Fibroblast of gingiva (primary cell): ENCODE measurements at places on chromosomes 16 and 17.

GRCh38 chr16:65763640-65764305 is 602.7 kb upstream of the CDH5 start:
- DNase-seq, result no peak

- DNase-seq, result peak; percentile 54
These were observed 3.6 kb downstream of the USP31 start for GRCh38 chr16:23145608-23146007.

DNA sequence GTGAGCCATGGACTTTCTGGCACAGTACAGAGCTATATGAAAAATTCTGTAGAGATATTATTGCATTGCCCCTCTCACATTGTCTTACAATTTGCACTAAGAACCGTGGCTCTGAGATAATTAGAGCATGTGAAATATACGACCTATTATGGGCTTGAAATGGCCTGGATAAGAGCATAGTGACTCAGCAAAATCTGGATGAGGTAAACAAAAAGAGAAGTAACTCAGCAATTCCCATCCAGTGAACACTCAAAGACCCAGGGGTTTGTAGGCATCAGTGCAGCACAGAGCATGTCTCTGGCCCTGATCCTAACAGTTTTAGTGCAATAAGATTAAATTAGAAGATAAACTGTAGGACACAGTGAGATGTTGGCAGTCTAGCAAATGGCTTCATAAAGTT is 317.2 kb upstream of the MYOCD start:
- DNase-seq, result no peak

DNA sequence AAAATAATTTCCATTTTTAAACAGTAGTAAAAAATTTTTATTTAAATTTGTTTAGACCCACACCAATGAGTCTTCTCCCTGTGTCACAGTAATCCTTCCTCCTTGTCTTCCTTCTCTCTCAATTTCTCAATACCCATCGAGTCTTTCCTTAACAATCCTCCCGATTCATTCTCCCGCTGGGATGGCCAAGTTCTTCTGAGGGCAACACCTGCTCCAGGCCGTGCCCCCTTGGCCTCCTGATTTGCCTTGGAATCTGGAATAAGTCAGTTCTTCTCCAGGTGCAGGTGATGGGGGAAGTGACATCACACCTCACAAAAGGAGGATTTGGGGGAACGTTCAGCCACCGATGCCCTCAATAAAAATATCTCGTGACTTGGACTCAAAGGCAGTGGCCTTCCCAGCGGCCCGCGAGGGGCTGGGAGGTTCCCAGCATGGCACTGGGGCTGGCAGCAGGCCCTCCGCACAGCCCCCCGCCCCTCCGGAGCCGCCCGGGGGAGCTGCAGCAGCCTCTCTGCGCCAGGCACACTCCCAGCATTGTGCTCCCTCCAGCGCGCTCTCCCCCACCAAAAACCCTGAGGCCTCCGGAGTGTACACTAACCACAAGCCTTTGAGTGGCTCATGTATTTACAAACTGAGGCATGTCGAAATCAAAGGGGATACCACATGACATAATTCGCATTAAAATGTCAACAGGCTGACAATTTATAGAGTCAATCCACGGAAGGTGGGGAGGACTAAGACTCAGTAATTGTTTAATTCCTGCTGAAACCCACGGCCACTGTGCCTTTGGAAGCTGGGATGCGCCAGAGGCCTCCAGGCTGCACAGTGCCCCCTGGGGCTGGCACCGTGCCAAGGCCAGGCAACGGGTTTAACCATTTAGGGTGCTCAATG is 120.5 kb downstream of the ZFHX3 start:
- peak; percentile 80 for DNase-seq

DNA sequence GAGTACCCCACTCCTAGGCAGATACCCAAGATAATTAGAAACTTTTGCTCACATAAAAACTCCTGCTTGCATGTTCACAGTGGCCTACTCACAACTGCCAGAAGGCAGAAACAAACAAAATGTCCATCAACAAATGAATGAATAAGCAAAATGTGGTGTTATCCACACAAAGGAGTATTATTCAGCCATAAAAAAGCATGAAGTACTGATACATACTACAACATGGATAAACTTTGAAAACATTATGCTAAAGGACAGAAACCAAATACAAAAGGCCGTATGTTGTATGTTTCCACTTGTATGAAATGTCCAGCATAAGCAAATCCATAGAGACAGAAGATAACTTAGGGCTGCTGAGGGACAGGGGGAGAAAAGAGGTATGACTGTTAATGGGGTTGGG is 1.9 kb downstream of the HSDL1 start:
- DNase-seq, result no peak

- DNase-seq, result no peak
These were observed 20.1 kb downstream of the LPCAT2 start for GRCh38 chr16:55529018-55529417.
